A549 treated with RU486 at 1 μM for 4 hours (cell line): ENCODE measurements at places on chromosomes 5 and 9. TPM values are rescaled to one million over a fixed set of nuclear protein-coding genes. Genes with fewer than 3 reads are reported as not detected.

Gene MBLAC2
- 1.1 to 3.3 TPM (median 3.1 TPM) in 5 replicates for total RNA-seq

Gene LCN1
- not detected in 5 replicates for total RNA-seq

Gene KIF4B
- 0.02 to 0.06 TPM in 2 of 5 replicates, not detected in the others for total RNA-seq

Gene XPA
- total RNA-seq: 11.3 to 17.4 TPM (median 13.6 TPM) in 5 replicates

Gene CEL
- 0.31 to 0.74 TPM (median 0.66 TPM) in 5 replicates for total RNA-seq

Gene NKD2
- total RNA-seq: 8.7 to 14.0 TPM (median 12.2 TPM) in 5 replicates

Gene EGFLAM
- total RNA-seq: 0.30 to 0.44 TPM in 2 of 5 replicates, not detected in the others
